ENCODE measurements at places on chromosomes 7 and 10.
A peak's percentile ranks its signal among the peaks of the same experiment; 100 is the strongest.

DNA sequence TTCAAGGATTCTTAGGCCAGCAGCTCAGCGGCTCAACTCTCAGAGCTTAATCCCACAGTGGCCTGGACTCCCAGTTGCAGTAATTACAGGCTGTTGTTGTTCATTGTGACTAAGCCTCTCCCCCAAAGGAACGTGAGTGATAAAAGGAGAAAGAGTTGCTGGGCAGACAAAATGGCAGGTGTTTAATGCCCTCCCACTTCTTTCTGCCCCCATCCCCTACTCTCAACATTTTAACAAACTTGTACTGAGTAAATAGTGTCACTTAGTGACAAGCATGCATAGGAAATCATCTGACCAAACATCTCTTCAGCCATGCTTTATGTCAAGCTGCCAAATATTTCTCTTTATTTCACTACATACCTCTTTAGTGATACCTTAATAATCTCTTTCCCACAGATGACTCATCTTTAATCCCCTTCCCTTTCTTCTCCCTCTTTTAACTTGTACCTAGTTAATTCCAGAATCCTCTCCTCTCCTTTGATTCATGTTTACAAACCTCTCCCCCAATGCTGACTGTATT is 12.4 kb upstream of the MTERF1 start:
- no peak for DNase-seq

DNA sequence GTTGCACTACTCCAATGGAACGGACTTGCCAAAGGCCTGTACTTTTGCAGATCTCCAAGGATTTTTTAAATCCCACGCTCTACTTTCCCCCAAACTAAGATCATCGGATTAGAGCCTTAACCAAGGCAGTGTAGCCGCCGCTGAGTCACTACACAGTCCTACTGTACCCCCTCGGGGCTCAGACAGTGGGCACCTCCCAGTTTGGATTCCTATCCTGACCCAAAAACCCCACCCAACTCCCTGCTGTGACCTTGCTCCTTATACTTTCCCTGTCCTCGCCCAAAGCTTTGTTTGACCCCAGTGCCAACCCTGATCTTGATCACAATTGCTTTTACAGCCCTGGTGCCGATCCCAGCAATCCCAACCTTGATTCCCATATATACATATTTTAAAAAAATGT is 17.5 kb upstream of the PLAU start:
- DNase-seq: no peak

- no peak for DNase-seq
Observed at GRCh38 chr7:23971031-23971430, 261.0 kb downstream of the STK31 start.

DNA sequence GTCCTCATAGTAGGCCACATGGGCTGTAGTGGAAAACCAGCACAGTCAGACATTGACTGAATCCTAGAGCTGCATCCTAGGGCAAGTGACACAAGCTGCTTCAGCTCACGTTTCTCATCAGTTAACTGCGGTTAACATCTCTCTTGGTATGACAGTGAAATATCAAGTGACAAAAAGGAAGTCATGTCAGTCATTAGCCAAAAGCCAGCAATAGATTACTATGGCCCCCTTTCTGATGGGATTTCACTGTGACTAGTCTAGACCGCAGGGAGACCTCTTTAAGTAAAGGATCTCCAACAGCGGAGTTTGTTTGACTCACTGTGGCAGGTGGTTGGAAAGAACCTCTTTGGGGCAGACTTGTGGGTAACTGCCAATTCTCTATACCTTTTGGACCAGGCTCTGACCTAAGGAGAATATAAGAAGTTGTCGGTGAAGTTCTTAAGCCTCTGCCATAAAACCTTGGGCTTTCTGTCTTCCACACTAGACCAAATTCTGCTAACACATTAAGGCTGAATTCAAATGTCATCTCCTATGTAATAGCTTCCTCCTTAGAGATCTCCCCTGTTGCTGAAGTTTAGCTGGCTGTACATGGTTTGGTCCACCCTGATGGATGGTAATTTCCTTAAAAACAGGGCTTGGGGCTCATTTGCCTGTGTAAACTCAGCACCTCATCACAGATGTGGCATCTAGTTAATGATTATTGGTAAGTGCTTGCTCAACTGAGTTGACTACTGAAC is 115.3 kb downstream of the SGMS1 start:
- DNase-seq: peak; percentile 28

- no peak for DNase-seq
Observed at GRCh38 chr10:133205146-133205545, 24.9 kb upstream of the UTF1 start.

GRCh38 chr10:107618504-107618994 is 454.0 kb upstream of the SORCS1 start:
- no peak for DNase-seq

DNA sequence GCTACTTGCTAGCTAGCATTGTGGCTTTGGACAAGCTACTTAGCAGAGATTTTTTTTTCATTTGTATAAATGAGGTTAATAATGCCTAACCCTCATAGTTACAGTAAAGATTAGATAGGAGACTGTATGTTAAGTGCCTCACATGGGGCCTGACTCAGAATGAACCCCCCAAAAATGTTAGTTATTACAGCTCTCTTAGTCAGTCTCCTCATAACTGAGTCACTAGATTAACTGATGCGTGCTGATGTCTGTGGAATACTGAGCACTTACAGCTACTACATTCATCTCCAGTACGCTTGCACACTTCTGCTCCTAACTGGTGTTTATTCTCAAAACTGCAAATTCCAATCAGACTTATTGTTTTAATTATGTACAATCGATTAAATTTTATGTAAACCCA is 315.3 kb downstream of the SNX13 start:
- DNase-seq: no peak

GRCh38 chr7:112752576-112752975 is 37.6 kb downstream of the TMEM168 start:
- DNase-seq: no peak

- peak; percentile 49 for DNase-seq
Observed at GRCh38 chr10:109883859-109884771, 39.2 kb downstream of the XPNPEP1 start.

- no peak for DNase-seq
Observed at GRCh38 chr7:8511855-8512254, 78.4 kb downstream of the NXPH1 start.

GRCh38 chr10:31031558-31032257 is at the start of gene ZNF438:
Gene ZNF438, minus strand, starts transcription at chr10:31031865. Its CDS starts 154,831 bp downstream, at chr10:30877034.
- peak; percentile 94 for DNase-seq

GRCh38 chr10:61559615-61560014 is 103.1 kb upstream of the CABCOCO1 start:
- no peak for DNase-seq

- DNase-seq: no peak
Observed at GRCh38 chr10:12675186-12675585, 325.8 kb downstream of the CAMK1D start.

GRCh38 chr10:20644421-20644820 is 252.7 kb downstream of the NEBL start:
- no peak for DNase-seq

DNA sequence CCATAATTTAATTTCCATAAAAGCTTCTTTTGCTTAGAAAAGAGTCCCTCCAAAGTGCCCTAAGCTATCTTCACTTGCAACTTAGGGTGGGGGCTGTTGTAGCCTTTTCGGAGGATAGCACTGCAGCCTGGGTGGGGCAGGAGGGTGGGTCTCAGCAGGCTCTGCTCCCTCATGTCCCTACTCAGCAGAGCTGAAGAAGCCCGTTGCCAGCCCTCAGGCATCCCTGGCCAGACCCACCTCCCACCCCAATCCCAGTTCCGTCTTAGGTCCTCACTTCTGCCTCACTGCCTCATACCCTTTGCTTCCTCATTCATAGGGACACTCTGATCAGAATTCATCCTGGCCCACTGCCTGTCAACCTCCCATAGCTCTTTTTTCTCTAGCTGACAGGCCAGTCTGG is 99.8 kb upstream of the ZMIZ1 start:
- no peak for DNase-seq

DNA sequence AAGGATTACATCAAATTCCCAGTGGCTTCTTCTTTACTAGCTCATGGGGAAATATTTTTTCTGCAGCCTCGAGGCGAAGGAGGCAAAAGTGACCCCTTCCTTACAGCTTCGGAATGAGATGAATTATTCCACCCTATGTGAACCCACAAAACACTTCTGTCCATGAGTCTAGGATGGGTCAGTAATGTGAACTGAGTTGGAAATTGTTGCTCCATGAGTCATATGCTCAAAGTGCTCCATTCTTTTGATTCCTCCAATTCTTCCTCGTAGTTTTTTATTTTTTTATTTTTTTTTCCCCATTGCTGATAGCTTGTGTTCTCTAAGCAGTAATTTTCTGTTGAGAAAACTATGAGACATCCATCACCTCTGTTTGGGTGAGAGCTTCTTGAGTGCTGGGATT is 31.7 kb upstream of the FAM204A start:
- no peak for DNase-seq
